T-cell (primary cell): ENCODE measurements at places on chromosomes 2 and 18. TPM values are rescaled to one million over a fixed set of nuclear protein-coding genes. Genes with fewer than 3 reads are reported as not detected.
A peak's percentile ranks its signal among the peaks of the same experiment; 100 is the strongest.

GRCh38 chr2:222302178-222303018 is 3.6 kb upstream of the PAX3 start:
- DNase-seq: no peak

- DNase-seq: peak; percentile 13
Observed at GRCh38 chr2:88350331-88351248, 101.9 kb downstream of the FOXI3 start.

DNA sequence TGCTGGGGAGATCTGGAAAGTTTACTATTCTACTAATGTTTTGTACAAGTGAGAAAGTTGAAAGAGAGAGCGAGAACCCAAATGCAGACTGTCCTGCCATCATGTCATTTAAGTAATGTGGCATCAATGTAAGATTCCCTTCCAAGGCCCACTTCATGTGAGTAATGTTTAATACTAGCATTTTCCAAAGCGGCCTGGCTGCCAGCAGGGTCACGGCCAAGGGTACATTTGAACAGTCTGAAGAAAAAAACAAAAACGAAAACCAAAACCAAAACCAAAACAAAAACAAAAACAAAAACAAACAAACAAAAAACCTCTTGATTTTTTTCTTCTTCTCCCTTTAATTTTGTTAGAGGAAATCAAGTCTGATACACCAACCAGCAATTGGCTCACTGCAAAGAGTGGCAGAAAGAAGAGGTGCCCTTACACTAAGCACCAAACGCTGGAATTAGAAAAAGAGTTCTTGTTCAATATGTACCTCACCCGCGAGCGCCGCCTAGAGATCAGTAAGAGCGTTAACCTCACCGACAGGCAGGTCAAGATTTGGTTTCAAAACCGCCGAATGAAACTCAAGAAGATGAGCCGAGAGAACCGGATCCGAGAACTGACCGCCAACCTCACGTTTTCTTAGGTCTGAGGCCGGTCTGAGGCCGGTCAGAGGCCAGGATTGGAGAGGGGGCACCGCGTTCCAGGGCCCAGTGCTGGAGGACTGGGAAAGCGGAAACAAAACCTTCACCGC is 2.2 kb downstream of the HOXD10 start:
- no peak for DNase-seq

GRCh38 chr18:13577091-13577697 is 149.2 kb downstream of the FAM210A start:
- DNase-seq: no peak

DNA sequence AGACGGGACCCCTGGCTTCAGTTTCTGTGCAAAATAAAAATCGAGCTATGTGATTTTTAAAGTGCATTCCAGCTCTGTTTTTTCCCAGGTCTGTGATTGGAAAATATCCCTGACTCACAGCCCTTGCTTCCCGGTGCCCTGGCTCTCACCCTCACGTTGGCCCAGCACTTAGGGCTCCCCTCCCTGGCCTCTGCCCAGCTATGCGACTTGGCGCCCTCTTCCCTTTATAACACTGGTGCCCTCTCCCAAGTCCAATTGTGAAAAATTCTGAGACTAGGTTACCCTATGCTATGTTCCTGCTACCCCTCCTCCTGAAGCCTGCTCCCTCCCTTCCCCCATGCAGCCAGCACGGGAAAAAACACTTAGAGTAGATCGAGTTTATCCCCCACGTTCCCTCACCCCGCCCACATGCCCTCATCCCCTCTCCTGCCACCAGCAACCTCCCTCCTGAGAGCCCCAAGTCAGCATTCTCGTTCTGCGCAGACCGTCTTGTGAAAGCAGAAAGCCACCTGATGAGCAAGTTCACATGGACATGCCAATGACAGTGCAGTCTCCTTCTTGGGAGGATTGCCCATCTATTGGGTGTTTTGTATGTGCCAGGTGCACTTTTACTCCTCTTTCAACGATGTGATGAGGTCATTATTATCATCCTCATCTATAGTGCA is 228.8 kb downstream of the VAPA start:
- no peak for DNase-seq

GRCh38 chr2:207333599-207334300 is 168.0 kb upstream of the KLF7 start:
- no peak for DNase-seq

Gene GNLY
- 82.9 TPM for total RNA-seq

Gene ZNF385B
- total RNA-seq: 0.12 TPM

DNA sequence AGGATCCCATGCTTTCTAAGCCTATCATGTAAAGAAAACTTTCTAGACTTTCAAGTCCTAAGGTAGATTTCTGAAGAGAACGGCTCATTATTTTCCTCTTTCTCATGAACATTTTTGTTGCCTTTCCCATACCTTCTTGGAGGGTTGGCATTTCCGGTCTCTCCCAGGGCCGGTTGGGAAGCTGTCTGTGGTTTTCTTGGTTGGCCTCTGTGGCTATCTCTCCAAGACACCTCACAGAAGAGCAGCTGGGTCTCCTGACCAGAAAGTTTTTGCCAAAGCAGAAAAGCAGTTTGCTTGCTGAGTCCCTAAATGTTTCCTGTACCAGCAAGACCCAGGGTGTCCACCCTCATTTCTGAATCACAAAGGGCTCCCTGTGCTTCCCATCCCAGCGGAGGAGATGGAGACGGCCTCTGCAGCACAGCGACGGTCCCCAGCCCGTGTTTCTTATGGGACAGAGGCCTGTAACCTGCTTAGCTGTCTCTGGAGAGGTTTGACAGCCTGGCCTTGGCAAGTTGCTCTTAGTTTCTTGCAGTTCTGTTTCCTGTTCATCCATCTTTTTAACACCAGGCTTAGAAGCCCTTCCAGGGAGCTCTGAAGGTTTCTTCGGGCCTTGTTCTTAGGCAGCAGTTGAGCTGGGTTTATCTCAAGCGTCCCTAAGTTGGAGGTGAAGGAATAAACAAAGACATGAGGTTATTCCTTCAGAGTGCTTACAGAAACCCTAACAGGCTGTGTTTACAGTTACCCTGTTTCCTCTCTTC is 39.8 kb downstream of the GREB1 start:
- no peak for DNase-seq

- no peak for DNase-seq
Observed at GRCh38 chr2:85458601-85459563, 40.4 kb downstream of the SH2D6 start.

DNA sequence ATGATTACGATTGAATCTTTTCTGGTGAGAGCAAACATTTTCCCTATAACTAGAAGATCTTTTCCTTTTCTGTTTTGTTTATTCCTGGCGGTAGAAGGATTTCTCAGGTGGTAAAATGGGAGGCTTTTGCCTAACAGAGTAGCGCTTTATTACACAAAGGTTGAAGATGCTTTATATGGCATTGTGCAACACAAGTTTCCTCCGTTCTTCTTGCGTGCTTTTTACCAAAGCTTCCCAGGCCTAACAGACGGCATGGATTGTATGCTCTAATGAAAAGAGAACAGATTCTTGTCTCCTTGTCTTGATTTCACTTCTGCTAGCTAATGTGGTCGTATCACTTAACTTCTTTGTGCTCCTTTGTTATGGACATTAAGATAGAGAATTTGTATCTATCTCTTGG is 43.8 kb downstream of the MYO1B start:
- no peak for DNase-seq

Gene ANKRD36
- 83.6 TPM for total RNA-seq
